NCI-H2171 (cell line): ENCODE measurements at places on chromosomes 2 and 18.

- no peak for DNase-seq
Observed at GRCh38 chr2:211049321-211050018, 493.1 kb downstream of the CPS1 start.

DNA sequence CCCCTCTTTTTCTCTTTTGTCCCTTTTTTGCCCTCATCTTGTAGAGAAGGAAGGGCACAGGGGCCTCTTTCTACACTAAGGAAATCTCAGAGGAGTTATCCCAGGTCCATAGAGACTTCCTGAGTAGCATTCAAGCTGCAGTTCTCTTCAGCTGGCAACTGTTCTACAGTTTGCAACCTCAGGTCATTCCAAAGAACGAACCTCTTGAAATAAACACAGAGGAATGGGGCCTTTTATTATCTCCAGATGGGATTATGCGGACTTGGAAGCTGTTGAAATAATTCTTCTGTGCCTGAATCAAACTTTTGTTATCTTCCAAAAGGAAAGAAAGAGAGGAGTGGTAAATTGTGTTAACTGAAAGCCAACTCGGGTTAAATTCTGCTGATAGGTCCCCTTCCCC, 31.0 kb upstream of the NFE2L2 start:
- no peak for DNase-seq

DNA sequence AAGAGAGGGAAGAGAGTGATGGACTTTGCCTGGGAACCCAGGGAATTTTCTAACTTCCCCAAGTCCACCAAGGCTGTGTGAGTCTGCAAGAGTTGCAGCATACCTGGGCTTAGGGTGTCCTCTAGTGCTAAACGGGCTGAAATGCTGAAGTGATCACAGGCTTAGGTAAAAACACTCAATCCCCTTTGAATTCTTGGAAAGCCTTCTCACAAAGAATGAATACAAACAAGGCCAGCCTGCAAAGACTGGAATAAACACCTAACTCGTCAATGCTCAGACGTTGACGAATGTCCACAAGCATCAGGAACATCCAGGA, 30.0 kb upstream of the BMP10 start:
- no peak for DNase-seq

GRCh38 chr18:27185025-27185763, at the start of gene CHST9:
CHST9 (minus strand) TSS chr18:27185308; CDS start chr18:27142809, 42,499 bp downstream.
- peak; percentile 61 for DNase-seq

- no peak for DNase-seq
Observed at GRCh38 chr2:241223211-241224017, 34.9 kb downstream of the ANO7 start.

DNA sequence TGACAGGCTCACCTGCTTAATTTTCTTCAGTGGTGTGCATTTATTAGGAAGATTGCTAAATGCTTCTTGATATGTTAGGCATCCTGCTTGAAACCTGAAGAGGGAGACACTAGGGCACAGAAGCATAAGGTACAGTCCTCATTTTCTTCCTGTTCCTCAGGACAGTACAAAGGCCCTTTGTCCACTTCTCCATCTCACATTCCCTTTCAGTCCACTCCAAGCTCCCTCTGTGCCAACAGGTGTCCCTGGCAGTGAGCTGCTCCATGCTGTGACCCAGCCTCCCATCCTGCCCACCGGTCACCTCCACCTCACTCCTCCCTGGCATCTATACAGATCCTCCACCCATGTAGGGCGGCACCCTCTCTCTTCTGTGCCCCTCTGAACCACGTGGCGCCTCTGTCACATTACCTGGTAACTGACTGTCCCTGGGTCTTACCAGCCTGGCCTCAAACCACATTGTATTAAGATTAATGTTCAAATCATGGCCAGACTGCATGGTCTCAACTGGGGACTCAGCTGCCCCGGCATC, 162.8 kb downstream of the VAPA start:
- DNase-seq: no peak

GRCh38 chr18:40413160-40413559, 1541.9 kb upstream of the PIK3C3 start:
- peak; percentile 36 for DNase-seq

DNA sequence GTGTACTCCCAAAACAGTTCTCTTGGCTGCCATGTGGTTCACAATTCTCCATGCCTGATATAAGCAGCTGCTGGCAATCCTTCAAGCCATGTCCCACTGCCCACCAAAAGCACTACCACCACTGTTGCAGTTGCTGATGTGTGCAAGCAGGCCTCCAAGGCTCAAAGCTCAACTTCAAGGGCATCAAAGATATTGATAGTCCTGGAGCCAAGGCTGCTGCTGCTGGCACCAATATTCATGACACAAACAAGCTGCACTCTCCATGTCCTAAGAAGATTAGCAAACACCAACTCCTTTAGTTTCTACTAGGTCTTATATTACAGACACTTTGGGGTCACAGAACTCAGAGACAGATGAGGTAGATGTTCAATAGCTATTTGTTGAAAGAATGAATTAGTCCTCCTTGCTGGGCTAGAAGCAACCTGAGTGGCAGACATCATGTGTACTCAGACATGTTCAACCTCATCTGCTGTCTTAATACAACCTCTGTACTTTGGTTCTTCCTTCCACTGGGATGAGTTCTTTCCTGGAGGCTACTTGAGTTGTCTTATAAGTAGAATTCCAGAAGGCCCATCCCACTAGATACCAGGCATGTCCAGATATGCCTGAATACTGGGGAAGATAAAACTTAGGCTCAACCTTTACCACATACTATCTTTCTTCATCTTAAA, 104.5 kb upstream of the UGP2 start:
- DNase-seq: no peak

DNA sequence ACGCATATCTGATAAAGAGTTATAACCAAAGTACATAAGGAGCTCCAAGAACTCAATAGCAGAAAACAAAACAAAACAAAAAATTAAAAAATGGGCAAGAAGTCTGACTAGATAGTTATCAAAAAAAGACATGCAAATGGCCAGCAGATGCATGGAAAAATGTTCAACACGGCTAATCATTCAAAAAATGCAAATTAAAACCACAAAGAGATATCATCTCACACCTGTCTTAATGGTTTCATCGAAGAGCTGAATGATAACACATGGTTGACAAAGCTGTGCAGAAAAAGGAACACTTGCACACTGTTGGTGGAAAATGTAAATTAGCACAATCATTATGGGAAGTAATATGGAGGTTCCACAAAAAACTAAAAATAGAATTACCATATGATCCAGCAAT, 751.3 kb upstream of the POU3F3 start:
- DNase-seq: no peak

DNA sequence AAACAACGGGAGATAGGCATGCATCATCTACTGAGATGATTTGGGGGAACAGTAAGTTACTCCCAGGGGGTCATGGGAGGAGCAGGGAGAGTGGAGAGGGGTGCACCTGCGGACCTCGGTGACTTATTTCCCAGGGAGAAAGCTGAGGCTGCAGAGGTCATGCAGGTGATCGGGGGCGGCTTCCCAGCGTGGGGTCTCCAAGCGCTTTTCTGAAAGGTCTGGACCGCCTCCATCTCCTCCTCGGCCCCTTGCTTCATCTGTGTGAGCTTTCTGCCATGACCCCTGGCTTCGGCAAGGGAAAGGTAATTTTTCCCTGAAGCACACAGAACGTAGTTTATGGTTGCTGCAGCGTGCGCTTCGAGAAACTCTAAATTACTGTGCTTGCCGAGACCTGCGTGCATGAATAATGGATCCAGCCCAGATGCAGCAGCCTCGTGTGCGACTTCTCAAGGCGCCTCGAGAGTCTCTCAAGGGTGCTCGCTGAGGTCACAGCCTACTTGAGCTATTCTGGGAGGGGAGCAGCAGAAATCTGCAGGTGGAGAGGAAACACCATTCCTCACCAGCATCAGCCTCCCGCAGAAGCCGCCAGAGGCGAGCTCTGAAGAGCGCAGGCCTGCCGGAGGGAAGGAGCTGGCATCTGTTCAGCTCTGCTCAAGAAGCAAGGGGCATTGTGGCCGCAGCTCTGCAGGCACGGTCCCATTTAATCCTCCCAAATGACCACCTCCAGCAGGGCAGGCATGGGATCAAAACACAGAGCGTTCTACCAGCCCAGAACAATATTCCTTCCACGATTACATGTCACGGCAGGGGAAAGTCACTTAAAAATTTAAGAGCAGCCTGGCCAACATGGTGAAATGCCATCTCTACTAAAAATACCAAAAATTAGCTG, 308.4 kb upstream of the MYT1L start:
- DNase-seq: no peak

GRCh38 chr2:64594226-64594989, 59.3 kb downstream of the SERTAD2 start:
- no peak for DNase-seq

DNA sequence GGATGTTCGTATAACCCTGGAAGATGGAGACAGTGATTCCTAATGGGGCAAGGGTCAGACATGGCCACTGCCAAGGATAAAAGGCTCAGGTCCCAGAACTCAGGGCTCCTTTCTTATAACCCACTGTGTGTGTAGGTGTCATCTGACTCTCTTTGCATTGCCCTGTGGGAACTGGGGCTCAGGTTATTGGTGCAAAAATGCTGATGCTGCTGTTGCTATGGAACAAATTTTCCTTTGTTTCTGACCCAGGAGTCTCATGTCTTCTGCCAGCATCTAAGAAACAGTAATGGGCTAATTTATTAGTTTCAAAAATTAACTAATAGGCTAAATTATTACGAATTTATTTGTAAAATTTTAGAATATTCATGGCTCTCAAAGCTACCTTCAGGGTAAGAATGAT, 24.3 kb upstream of the LDLRAD4 start:
- no peak for DNase-seq

DNA sequence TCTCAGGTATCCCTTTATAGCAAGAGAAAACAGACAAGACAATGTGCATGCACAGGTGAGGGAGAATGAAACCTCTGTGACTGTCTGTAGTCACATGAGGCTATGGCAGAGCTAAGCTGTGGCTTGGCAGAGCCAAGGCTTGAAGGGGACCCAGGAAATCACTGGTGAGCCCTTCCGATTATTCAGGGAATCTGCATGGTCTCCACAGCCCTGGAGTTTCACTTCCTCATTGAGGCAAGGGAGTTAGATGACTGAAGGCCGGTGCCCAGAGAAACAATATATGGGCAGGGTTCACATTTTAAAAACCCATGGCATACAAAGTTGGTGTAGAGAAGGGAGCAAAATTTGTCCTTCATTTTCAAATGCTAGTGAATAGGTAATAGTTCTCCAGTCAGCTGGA, 144.4 kb upstream of the REV1 start:
- DNase-seq: no peak

DNA sequence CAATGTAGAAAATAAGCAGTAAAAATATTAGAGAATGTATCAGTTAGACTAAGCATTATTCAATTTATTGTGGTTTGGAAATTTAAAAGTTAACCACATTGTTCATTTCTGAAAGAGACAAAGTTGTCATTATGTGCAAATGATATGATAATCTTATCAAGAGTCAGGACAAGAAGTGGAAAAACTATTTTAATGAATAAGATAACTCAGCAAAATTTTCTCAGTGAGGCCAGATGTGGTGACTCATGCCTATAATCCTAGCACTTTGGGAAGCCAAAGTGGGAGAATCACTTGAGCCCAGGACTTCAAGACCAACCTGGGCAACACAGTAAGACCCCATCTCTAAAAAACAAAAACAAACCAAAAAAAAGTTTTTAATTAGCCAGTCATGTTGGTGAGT, 39.5 kb upstream of the CERS6 start:
- DNase-seq: no peak

DNA sequence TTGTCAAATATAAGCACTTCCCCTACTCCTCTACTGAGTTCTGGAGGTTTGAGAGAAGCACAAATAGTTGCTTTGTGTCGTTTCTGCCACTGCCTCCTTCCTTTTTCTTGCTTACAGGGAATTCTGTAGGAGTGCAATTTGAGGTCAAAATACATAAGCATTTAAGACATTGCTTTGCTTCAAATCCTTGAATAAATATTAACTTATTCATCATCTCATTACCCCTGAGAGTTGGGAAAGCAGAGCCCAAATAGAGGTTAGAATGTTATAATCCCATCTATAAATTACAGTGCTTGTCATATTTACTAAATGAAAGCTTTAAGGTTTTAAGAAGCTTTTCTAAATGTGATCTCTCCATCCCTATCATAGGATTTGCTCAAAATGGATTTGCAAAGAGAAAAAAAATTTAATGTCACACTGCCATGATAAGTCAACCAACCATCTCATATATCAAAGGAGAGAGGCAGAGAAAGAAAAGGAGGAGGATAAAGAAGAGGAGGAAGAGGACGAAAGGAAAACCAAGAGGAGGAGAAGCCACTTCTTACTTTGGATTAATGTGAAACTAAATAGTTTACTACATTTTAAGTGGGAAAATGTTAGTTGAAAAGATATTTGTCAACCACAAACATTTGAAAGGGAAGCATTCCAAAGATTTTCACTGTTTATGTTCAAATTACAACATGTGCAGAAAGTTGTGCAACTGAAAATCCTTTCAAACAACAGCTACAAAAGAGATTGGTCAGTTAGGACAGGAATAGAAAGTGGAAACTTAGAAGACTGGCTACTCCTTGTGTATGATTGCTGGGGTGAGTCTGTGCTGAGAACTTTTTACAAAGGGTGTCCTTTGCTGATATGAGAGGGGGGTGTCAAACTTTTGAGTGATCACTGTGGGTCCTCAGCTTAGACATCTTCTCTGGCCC, 277.3 kb upstream of the FN1 start:
- no peak for DNase-seq

GRCh38 chr18:9771977-9772660, 64.0 kb downstream of the RAB31 start:
- DNase-seq: no peak
